Type B pancreatic cell (in vitro differentiated cells): ENCODE measurements at places on chromosomes 5 and 9. TPM values are rescaled to one million over a fixed set of nuclear protein-coding genes. Genes with fewer than 3 reads are reported as not detected.

ITGA2 gene
- 8.0 and 9.5 TPM in 2 replicates for total RNA-seq

HMGCS1 gene
- total RNA-seq, result 128 and 148 TPM in 2 replicates

GABRA1 gene
- 1.8 and 12.3 TPM in 2 replicates for total RNA-seq

REEP2 gene
- 7.8 and 31.0 TPM in 2 replicates for total RNA-seq

PCDHGC5 gene
- total RNA-seq, result 0.45 and 1.9 TPM in 2 replicates

NR5A1 gene
- total RNA-seq, result 0.12 and 0.26 TPM in 2 replicates

DAB2IP gene
- 49.7 and 57.2 TPM in 2 replicates for total RNA-seq

CAMK2A gene
- total RNA-seq, result 0.26 and 3.7 TPM in 2 replicates

SLC6A3 gene
- 0.19 TPM in 2 replicates for total RNA-seq

GCNT4 gene
- total RNA-seq, result 7.1 and 8.3 TPM in 2 replicates

FBN2 gene
- 62.5 and 186 TPM in 2 replicates for total RNA-seq

ANKRD31 gene
- total RNA-seq, result 0.34 and 0.45 TPM in 2 replicates

COL23A1 gene
- 1.5 and 15.5 TPM in 2 replicates for total RNA-seq

SLC34A1 gene
- 0.12 and 0.22 TPM in 2 replicates for total RNA-seq

PCDHA12 gene
- 10.2 and 27.3 TPM in 2 replicates for total RNA-seq

SAXO1 gene
- 0.48 TPM in 1 of 2 replicates, not detected in the other for total RNA-seq

CATSPER3 gene
- total RNA-seq, result 0.22 and 0.74 TPM in 2 replicates

COL15A1 gene
- 0.12 and 0.68 TPM in 2 replicates for total RNA-seq

AJM1 gene
- 3.2 and 3.6 TPM in 2 replicates for total RNA-seq

TMEM174 gene
- total RNA-seq, result not detected in 2 replicates

SEMA5A gene
- total RNA-seq, result 24.2 and 92.9 TPM in 2 replicates

NFX1 gene
- 34.1 and 36.4 TPM in 2 replicates for total RNA-seq

PSMD5 gene
- 43.6 and 45.2 TPM in 2 replicates for total RNA-seq

PCDHA9 gene
- total RNA-seq, result 1.5 and 2.5 TPM in 2 replicates

LCN9 gene
- total RNA-seq, result 1.1 and 2.0 TPM in 2 replicates

BASP1 gene
- 131 and 197 TPM in 2 replicates for total RNA-seq
